Sigmoid colon (tissue), 7 donors: ENCODE measurements at places on chromosomes 12 and 14. TPM values are rescaled to one million over a fixed set of nuclear protein-coding genes. Genes with fewer than 3 reads are reported as not detected.

- H3K4me1 ChIP-seq, result peaks cover 15% of the 10 kb centered on the region
- no peak overlapping the region for H3K27ac ChIP-seq
- peaks cover 98% of the 10 kb centered on the region for H3K27me3 ChIP-seq
- peak; percentile 35 for DNase-seq
Observed at GRCh38 chr12:114399664-114400211, 6.2 kb downstream of the TBX5 start.

- H3K36me3 ChIP-seq, result no peaks in the 10 kb centered on the region
- H3K4me1 ChIP-seq, result peaks cover 3% of the 10 kb centered on the region
- H3K27me3 ChIP-seq, result peaks cover 23% of the 10 kb centered on the region
- H3K4me3 ChIP-seq, result no peak overlapping the region
- no peak overlapping the region for H3K27ac ChIP-seq
- DNase-seq, result peak; percentile 50
Observed at GRCh38 chr14:100591453-100592371, 4.5 kb upstream of the BEGAIN start.

DNA sequence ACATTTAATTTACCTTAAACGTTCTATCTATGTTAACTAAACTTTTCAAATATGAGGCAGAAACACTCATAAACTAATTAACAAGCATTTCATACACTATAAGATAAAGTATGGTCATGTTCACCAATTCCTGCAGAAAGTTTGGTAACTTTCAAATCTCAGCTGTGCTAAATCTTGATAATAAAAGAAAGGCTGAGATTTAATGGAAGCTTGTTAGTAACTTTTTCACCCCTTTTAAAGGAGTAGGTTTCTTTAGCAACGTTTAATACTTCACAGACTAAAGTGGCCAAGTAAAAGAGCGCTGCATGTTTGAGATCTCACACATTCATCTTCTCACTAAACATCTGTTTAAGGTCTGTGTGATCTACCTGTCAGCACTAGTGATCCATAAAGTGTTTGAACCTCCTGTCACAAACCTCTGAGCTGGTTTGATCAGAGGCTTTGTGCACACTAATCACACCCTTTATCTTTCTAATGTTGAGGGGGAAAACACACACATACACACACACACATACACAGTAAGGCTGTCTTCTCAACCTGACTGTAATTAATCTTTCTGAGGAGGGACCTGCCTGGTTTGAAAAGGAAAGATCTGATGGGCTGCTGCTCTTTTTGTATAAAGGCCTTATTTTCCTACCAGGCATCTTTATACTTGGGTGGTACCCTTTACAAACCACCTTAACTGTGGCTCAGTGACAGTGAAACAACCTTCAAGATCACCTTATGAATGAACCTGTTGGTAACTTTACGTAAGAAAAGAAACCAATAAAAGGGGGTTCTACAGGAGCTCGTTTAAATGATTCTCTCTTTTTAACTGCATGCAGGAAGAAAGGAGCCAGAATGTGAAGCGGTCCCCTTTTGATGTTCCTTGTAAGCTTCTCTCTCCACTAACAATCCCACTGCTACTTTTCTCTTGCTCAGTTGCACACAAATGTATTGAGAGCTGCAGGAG lies 244.2 kb downstream of the SOX5 start:
- no peak overlapping the region for H3K4me3 ChIP-seq
- H3K4me1 ChIP-seq, result no peaks in the 10 kb centered on the region
- DNase-seq, result no peak
- no peaks in the 10 kb centered on the region for H3K36me3 ChIP-seq

DNA sequence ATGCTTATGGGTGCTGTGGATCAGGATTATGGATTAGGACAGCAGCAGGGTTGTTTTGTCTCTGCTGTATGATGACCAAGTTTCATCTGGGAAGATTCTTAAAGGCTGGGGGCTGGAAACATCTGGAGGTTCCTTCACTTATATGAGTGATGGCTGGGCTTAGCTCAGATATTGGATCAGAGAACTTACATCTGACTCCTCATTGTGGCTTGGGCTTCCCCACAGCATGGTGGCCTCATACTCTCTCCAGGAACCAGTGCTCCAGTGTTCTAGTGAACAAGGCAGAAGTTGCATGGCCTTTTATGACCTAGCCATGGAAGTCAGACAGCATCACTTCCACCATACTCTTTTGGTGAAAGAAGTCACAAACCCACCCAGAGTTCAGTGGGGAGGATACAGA lies 336.1 kb upstream of the TBX3 start:
- no peaks in the 10 kb centered on the region for H3K4me1 ChIP-seq
- no peak overlapping the region for H3K27ac ChIP-seq
- H3K27me3 ChIP-seq, result no peaks in the 10 kb centered on the region
- DNase-seq, result no peak

GRCh38 chr12:63895841-63896240 lies 51.3 kb downstream of the SRGAP1 start:
- no peak for DNase-seq
- no peak overlapping the region for H3K4me3 ChIP-seq
- H3K27me3 ChIP-seq, result no peaks in the 10 kb centered on the region

GRCh38 chr12:4918950-4919660 lies 9.4 kb downstream of the KCNA1 start:
- H3K27me3 ChIP-seq, result no peaks in the 10 kb centered on the region
- no peaks in the 10 kb centered on the region for H3K36me3 ChIP-seq
- no peak overlapping the region for H3K4me3 ChIP-seq
- no peaks in the 10 kb centered on the region for H3K4me1 ChIP-seq

The C3AR1 gene
- 16.8 TPM for total RNA-seq
